ENCODE measurements at places on chromosomes 16 and 17. TPM values are rescaled to one million over a fixed set of nuclear protein-coding genes. Genes with fewer than 3 reads are reported as not detected.

CD19 gene
- not detected for total RNA-seq

GRCh38 chr17:1107777-1108477 lies 71.9 kb downstream of the ABR start:
- peak; percentile 39 for DNase-seq

GRCh38 chr16:69410219-69410990 lies 14.0 kb upstream of the CYB5B start:
- DNase-seq = no peak

GRCh38 chr17:17567631-17568030 lies 23.9 kb downstream of the PEMT start:
- no peak for DNase-seq

DNA sequence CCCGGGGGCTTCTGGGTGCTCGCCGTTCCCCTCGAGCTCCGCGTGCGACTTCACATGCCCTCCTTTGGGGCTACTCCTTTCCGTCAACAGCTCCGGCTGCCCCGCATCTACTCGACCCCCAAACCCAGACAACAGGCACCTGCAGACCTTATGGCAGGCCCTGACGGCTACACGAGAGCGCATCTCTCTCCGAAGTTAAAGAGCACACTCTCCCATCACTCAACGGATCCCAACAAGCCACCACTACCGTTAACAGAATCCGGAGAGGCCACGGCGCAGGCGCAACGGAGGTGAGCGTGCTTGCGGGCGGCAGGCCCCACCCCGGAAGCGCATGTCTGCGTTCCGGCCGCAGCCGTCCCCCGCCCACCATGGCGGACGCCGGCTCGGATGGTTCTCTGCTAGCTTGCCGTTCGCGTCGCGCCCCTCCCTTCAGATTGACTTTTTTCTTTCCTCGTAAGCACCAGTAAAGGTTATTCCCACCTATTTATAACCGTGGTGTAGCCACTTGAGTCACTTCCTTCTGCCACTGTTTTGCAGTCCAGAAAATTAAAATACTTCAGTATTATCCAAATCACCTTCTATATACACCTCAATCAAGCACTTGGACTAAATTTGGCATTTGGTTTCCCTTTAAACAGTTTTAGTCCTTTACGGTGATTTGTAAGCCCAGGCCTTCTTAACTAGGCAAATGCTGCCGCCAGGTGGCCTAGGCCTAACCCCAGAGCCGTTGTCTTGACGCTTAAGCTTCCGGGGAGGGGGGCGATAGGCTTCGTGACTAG lies at the start of gene POLG2:
POLG2 (minus strand) TSS at position 269 of the 779 bp plus-strand sequence; CDS start at position 183, 86 bp downstream.
- DNase-seq = peak; percentile 94

All from HT-29 (cell line).